ENCODE measurements at places on chromosomes 2 and 18.
A peak's percentile ranks its signal among the peaks of the same experiment; 100 is the strongest.

- DNase-seq: no peak
Observed at GRCh38 chr2:239640210-239640609, 239.4 kb upstream of the HDAC4 start.

DNA sequence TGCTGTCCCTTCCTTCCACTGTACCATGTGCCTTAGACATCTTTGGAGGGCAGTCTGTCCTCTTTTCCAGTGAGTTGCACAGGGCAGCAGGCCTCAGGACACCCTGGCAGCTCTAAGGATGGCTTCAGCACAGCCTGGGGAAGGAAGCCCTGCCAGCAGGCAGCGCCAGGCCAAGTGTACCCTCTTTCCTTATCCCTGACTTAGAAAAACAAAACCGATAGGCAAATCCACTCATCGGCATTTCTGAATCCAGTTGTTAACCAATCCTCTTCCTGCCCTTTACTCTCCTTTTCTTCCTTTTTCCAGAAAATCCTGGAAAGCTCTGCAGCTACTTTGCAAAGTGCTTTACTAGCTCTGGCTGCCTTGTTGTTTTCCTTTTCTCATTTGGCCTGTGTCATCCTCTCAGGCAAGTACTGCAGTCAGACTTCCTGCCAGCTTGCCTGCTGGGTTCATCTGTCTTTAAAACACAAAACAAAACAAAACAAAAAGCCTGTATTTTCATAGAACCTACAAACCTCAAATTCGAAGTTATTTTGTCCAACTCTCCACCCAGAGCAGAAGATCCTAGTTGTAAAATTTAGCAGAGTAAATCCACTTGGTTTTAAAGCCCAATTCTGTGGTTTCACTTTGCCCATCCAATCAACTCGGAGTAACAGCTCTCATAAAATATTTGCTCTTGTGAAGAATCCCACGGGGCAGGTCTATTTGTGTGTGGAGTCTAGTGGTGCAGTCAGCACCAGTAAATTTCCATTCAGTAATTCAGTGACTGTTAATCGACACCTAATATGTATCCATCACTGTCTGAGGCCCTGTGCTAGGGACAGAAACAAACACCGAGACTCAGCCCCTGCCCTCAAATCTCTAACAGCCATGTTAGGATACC, 45.2 kb downstream of the PCBP1 start:
- DNase-seq: no peak

- DNase-seq: no peak
Observed at GRCh38 chr2:205119136-205119535, 563.2 kb upstream of the NRP2 start.

- DNase-seq: no peak
Observed at GRCh38 chr18:55018602-55019001, 59.3 kb upstream of the CCDC68 start.

DNA sequence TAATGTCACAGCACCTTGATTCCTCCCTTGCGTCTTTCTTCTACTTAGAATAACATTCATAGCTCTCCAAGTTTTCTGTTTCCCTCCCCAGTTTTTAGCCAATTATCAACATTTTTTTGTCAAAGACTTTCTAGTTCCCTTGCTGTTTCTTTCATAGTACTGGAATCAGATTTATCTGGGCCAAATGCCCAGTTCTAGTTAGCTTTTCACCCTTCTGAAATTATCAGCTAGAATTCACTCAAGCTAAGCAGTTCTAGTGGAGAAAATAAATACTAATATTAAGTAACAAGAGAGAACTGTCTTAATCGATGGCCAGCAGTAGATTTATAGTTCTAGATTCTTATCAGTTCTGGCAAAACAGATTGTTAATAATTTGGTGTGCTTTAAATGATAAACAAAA, 36.2 kb downstream of the EFEMP1 start:
- no peak for DNase-seq

DNA sequence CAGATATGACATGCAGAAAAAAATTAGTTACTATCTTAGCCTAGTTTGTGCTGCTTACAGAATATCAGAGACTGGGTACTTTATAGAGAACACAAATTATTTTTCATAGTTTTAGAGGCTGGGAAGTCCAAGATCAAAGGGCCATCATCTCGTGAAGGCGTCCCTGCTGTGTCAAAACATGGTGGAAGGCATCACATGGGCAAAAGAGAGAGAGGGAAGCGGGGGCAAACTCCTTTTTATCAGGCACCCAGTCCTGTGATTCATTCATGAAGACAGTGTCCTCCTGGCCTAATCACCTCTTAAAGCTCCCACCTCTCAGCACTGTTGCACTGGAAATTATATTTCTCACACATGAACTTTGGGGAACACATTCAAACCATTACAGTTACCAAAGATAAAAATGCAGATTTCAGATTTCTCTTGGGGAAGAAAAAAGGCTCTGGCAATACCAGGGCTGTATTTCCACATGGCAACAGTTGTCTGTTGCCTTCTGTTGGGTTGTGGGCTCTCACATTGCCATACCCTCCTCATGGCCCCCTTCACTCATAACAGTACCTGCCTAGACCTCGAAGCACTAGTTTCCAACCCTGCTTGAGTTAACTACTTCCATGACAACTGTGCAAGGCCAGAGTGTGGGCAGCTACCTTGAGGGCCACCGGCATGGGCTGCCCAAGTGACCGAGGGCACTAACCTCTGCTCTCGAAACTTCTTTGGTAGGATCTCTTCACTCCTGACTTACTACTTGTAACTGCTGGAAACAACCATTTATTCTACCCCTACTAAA, 2.7 kb upstream of the ACTR3 start:
- DNase-seq: no peak

DNA sequence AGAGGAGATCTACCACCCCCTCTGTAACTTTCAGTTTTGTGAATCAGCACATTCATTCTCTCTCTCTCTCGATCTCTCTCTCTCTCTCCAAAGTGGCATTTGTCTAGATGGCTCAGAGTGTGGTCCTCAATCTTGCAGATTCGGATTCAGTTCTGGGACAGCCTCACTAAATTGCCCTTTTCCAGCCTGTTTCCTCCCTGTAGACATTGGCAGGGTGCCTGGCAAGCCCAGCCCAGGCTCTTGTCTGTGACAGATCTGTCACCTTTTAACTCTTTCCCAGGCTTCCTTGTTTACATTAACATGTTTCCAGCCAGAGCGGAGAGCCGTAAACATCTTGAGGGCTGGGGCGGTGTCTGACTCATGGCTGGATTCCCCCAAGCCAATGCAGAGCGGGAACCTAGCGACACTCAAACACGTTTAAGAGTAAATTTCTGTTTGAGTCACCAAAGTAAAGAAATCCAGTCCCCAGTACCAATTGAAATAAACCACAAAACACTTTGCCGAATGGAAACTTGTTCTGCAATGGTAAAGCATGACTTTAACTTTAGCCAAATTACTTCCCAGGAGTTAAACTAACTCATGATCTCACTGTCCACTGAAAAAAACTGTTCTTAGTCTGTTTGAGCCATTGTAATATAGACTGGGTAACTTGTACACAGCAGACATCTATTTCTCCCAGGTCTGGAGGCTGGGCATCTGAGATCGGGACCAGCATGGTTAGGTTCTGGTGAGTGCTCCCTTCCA, 6.6 kb upstream of the CYP27C1 start:
- no peak for DNase-seq

DNA sequence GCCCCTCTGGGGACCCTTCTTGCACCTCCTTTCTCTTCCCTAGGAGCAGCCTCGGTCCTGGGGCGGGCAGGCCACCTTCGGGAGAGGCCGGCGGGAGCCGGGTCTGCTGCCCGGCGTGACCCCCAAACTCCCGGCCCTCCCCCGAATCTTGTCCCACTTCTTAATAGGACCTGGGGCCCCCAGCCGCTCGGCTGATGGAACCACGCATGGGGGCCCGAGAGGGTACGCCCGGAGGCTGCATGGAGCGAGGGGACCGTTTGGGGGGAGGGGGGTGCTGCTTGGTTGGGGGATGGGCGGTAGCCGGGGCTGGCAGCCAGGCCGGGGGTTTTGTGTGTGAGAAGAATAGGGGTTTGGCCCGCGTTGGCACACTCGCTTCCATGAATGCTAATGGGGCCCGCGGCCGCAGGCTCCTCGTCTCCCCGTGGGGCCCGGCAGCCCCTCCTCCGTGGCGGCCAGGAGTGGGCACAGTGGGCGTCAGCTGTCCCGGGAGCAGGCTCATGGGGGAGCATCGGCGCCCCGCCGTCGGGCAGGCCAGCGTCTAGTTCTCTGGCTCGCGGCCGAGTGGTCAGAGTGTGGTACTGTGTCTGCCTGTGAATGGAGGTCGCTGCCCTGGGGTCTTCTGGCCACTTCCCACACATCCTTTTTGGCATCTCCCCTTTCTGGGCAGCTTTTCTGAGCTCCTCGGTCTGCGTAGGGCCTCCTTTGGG, 1.0 kb downstream of the GAREM2 start:
- DNase-seq: no peak

GRCh38 chr2:233053928-233054784, 6.0 kb upstream of the INPP5D start:
- DNase-seq: peak; percentile 76

GRCh38 chr2:200329384-200329783, 22.9 kb downstream of the SPATS2L start:
- DNase-seq: no peak

DNA sequence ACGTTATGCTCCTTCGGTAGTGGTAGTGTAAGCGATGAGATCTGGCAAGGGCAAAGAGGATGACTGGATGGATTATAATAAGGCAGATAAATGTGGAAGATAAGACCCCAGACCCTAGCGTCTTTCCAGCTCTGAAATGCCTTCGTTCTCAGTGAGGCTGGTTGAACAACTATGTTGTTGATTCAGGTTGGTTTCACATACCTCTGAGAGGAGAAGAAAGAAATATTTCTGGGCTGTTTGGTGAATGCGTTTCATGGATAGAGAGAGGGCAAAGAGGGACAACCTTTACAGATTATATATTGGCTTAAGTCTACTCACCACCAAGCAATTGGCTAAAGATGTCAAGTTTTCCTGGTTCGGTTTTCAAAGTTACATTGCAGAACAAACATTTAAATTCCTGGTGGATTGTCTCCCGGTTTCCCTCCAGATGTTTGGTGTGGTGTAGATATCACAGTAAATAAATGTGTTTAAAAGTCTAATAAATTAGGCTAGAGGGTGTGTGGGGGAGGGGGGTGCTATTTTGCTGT, 190.1 kb upstream of the GLI2 start:
- no peak for DNase-seq

DNA sequence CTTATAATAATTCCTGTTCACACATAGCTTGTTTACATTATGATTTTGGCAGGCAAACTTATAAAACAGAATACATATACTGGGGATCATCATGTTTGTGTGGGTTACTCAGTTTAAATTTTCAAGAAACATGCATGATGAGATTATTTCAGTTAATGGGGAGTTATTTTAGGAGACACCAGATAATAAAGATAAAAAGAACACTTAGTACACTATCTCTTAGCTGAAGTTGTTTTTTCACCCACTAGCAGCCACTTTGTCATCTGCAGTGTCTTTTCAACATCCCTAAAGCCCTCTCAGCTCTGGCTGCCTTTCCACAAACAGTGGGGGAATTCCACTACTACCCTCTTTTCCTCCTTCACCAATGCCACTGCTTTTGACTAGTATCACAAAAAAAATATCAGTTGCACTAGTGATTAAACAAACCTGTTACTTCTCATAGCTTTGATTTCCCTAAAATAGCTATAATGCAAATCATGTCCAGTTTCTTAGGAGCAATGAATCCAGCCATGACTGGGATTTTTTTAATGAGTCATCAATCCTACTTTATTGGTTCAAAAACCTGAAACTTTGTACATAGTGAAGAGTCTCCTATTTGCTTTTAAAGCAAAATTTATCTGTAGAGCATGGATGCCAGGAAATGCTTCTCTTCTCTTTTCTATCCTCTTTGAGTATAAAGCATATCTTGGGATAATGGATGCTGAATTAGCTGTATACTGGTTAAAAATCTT, 156.7 kb upstream of the TFPI start:
- DNase-seq: no peak

GRCh38 chr2:26873286-26873983, 25.5 kb downstream of the DPYSL5 start:
- DNase-seq: no peak

DNA sequence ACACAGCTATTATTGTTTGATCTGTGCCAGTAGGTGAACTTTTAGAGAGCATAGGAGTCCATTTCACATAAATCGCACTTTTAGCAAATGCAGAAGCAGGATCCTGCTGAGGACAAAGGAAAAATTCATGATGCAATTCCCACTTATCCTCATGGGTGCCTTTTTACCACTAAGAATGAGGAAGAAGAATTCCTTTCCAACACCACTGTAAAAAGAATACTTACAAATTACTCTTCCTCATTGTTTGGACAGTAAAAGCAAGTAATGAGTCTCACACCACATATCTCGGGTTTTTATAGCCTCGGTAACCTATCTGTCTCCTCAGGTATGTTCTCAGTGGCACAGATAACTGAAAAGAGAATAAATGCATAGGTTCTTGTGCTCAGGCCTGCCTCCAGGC, 238.5 kb downstream of the MTX2 start:
- no peak for DNase-seq

GRCh38 chr2:128384956-128385355, 66.3 kb upstream of the HS6ST1 start:
- DNase-seq: no peak

DNA sequence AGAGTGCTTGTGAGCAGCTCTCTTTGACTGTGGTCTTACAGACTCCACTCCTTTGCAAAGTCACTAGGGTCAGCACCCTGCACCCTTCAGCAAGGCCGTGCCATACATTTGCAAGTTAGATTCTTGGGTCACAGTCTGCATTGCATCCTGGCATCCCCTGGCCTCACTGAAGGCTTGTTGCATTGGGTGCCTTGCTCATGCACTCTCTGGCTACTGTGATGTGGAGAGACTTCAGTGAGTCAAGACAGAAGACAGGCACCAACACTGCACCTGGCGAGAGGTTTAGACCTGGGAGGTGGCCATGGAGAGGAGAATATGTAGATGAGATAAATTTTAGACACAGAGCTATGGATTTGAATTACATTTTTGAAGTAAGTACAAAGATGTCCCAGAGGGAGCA, 146.4 kb upstream of the COPS8 start:
- no peak for DNase-seq

DNA sequence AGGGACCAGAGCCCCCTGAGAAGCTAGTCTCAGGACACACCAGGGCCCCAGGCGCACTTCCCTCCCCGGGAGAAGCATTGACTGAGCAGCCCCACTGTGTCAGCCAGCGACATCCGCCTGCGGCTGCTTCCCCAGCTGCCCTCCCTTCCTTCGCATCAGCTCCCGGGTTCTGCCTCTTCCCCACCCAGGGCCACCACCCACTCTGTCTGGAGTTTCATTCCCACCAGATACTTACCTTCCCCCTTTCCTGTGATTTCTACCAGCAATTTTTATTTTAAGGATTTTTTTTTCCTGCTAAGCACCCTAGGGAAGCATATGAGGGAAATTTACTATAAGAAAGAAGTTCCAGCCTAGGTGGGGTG, 99.2 kb downstream of the SMAD7 start:
- DNase-seq: no peak

GRCh38 chr18:9433671-9434121, 41.6 kb upstream of the RALBP1 start:
- no peak for DNase-seq

GRCh38 chr2:55061523-55062344, 11.5 kb upstream of the RTN4 start:
- no peak for DNase-seq
